ENCODE measurements at places on chromosomes 12 and 14.

- DNase-seq = no peak
These were observed 98.0 kb downstream of the PPP2R5C start for GRCh38 chr14:101859538-101859902.

- DNase-seq = no peak
These were observed 3.8 kb downstream of the EXOC3L4 start for GRCh38 chr14:103097994-103098957.

- DNase-seq = no peak
These were observed 33.6 kb downstream of the HCAR2 start for GRCh38 chr12:122669397-122670070.

DNA sequence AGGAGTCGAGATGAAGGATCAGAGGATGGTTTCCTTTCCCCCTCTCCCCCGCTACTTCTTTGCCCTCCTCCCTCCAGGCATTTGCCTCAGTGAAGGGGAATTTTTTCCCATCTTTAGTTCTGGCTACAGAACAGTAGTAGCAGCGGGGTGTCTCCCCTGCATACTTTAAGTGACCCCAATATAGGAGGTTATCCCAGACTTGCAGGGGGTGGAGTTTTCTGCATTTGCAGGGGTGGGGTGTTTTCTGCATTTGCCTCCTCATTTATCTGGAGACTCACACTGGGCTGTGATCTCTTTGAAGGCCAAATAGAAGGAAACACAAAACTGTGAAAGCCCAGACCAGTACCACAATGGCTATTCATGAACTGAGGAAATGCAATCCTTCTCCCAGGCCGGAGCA lies 19.8 kb downstream of the PTPRB start:
- DNase-seq = no peak

GRCh38 chr12:120231316-120232011 lies 30.6 kb upstream of the RPLP0 start:
- peak; percentile 63 for DNase-seq

DNA sequence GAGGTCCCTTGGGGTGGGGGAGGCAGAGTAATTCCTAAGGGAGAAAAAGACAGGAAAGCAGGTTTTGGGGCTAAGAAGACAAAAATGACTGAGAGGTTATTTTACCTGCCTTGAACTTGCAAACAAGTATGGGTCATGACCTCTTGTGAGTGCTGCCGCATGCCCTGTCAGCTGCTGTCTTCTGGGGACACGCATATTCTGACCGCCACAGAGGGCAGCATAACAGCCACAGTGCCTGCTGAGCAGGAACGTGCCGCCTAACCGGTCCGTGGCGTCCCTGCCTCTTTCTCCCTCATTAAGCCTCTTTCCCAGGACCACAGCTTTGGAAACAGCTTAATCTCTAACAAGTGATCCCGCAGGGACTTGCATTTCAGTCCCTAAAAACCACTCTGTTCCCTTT lies 51.3 kb upstream of the KCNA1 start:
- DNase-seq = no peak

- no peak for DNase-seq
These were observed 122.5 kb upstream of the BCAT1 start for GRCh38 chr12:25071366-25071765.
